Retinal pigment epithelial cell (primary cell): ENCODE measurements at places on chromosomes 1 and 21.

GRCh38 chr1:44777547-44777946 lies 2.2 kb downstream of the RPS8 start:
- DNase-seq = no peak

- DNase-seq = no peak
These were observed 69.5 kb downstream of the ZSCAN20 start for GRCh38 chr1:33541966-33542365.

GRCh38 chr1:212665241-212666115 lies 34.2 kb downstream of the BATF3 start:
- DNase-seq = peak; percentile 31

- no peak for DNase-seq
These were observed 101.3 kb downstream of the SLC45A1 start for GRCh38 chr1:8419172-8419571.

DNA sequence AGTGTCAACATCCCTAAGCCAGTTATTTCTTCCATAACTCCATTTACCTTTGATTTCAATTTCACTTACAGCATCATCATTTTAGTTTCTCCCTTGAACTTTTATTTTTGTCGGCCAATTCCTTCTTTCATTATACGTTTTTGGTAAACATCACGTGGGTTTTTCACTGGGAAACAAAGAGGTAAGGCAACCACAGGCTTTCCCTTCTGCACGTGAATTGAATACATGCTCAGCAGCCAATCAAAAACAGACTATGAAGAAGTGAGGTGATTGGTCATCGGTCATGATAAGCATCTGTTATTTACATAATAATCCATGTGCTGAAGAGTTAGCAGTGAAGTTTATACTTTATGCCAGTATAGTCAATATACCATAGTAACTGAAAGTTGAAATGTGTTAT lies 98.7 kb downstream of the NCAM2 start:
- no peak for DNase-seq

- no peak for DNase-seq
These were observed 20.6 kb downstream of the NPR1 start for GRCh38 chr1:153698923-153699714.
